ENCODE measurements at places on chromosomes 1 and 21. TPM values are rescaled to one million over a fixed set of nuclear protein-coding genes. Genes with fewer than 3 reads are reported as not detected.

The FCRL2 gene
- not detected for total RNA-seq

The CD52 gene
- total RNA-seq, result not detected

The HMGB4 gene
- total RNA-seq, result not detected

The LDLRAD1 gene
- total RNA-seq, result not detected

The RGS13 gene
- not detected for total RNA-seq

The S100A13 gene
- total RNA-seq, result 56.3 TPM

The KRTAP6-2 gene
- not detected for total RNA-seq

The ELF3 gene
- total RNA-seq, result 2.3 TPM

The FAM229A gene
- 1.2 TPM for total RNA-seq

The CYP2J2 gene
- 0.32 TPM for total RNA-seq

The INSRR gene
- total RNA-seq, result not detected

The NME7 gene
- 28.1 TPM for total RNA-seq

The RNF186 gene
- not detected for total RNA-seq

The C1QA gene
- not detected for total RNA-seq

The MCL1 gene
- 157 TPM for total RNA-seq

The SPOCD1 gene
- total RNA-seq, result 47.8 TPM

The ARHGEF16 gene
- total RNA-seq, result 0.14 TPM

The HIVEP3 gene
- total RNA-seq, result 6.6 TPM

The ARHGEF11 gene
- 31.0 TPM for total RNA-seq

The VWA1 gene
- total RNA-seq, result 13.1 TPM

The CDA gene
- total RNA-seq, result not detected

The TRIM58 gene
- total RNA-seq, result 0.05 TPM

The ALG14 gene
- total RNA-seq, result 1.8 TPM

The AGMAT gene
- 1.5 TPM for total RNA-seq

The ASTN1 gene
- total RNA-seq, result under 0.01 TPM

The BGLAP gene
- 0.59 TPM for total RNA-seq

The CPT2 gene
- total RNA-seq, result 11.0 TPM

The FOXD2 gene
- total RNA-seq, result not detected

The OR2T35 gene
- total RNA-seq, result not detected

The SPRR1A gene
- total RNA-seq, result not detected

Measured in smooth muscle cell of the umbilical artery (primary cell).